Naive thymus-derived CD8-positive, alpha-beta T cell (primary cell): ENCODE measurements at places on chromosomes 6 and 20. TPM values are rescaled to one million over a fixed set of nuclear protein-coding genes. Genes with fewer than 3 reads are reported as not detected.

DNA sequence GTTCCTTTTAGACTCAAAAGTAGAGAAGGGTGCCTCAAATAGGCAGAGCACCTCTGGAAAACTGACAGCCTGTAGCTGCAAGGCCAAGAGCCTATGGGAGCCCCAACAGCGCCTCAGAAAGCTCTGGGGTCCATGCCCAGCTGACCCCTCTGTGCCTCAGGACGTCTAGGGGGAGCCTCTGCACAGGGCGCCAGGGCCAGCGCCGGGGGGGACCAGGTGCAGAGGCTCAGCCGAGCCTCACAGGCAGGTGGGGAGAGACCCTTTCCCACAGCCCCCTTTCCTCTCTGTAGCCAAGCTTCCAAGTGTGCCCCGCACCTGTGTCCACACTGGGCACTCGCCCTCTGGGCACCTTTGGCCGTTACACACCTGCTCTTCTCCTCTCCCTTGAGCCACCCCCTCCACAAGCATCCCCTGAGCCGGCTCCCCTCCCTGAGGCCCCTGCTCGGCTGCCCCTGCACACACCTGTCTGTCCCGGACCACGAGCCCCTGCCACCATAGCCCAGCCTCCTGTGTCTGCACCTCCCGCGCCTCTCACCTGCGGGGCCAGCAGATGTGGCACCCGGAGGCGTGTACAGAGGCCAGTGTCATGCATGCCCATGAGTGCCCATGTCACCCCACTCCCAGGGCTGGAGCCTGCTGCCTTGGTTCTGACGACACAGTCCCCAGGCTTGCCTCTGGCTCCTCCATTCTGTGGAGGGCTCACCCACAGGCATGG lies 53.2 kb downstream of the GINS1 start:
- DNase-seq: no peak

Gene LAMA4
- total RNA-seq: not detected

- DNase-seq: no peak
Measured at GRCh38 chr6:119858901-119859300, 509.3 kb upstream of the MAN1A1 start.

Gene HRH3
- not detected for total RNA-seq

GRCh38 chr20:50874758-50875665 lies 56.2 kb downstream of the ADNP start:
- no peak for DNase-seq

GRCh38 chr6:28182255-28182654 lies 40.6 kb downstream of the ZKSCAN8 start:
- DNase-seq: no peak

DNA sequence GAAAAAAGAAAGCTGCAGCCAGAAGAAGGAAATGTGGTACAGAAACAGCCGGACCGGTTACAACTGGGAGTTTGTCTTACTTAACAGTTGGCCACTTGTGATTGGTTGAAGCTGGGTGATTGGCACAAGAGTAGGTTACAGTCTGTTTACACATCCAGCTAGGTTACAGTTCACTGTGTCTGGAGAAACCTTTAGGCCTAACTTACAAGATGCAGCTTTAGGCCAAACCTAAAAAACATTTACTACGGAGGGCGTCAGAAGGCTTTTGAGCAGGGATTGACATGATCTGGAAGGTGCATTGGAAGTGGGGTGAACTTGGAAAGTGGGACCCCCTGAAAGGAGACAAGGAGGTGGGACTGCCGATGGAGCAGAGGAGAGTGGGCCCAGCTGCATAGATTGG lies 122.3 kb downstream of the BANF2 start:
- DNase-seq: no peak

DNA sequence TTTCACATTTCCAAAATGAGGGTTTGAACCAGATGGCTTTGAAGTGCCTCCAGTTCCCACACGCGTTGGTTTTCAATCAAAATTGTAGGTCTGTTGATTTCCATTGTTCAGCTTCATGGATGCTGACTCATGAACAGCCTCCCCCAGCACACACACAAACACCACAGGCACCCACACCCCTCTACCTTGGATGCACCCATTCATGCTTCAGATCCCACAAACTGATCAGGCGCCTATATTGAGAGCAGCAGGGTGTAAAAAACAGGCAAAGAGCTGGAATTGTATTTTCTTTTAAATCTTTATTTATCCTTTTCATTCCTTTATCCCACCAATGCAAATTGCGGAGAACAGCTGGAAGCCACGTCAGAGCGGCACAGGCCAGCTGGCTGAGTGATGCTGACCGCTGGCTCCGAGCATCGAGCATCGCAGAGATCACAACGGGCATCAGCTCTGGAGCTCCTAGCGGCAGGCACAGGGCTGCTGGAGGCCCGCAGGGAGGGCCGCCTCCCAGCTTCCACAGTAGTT lies 29.3 kb upstream of the TBC1D7 start:
- DNase-seq: no peak

GRCh38 chr6:3398165-3398562 lies 58.7 kb downstream of the SLC22A23 start:
- no peak for DNase-seq

GRCh38 chr6:25670208-25670607 lies 18.2 kb downstream of the SCGN start:
- DNase-seq: no peak

DNA sequence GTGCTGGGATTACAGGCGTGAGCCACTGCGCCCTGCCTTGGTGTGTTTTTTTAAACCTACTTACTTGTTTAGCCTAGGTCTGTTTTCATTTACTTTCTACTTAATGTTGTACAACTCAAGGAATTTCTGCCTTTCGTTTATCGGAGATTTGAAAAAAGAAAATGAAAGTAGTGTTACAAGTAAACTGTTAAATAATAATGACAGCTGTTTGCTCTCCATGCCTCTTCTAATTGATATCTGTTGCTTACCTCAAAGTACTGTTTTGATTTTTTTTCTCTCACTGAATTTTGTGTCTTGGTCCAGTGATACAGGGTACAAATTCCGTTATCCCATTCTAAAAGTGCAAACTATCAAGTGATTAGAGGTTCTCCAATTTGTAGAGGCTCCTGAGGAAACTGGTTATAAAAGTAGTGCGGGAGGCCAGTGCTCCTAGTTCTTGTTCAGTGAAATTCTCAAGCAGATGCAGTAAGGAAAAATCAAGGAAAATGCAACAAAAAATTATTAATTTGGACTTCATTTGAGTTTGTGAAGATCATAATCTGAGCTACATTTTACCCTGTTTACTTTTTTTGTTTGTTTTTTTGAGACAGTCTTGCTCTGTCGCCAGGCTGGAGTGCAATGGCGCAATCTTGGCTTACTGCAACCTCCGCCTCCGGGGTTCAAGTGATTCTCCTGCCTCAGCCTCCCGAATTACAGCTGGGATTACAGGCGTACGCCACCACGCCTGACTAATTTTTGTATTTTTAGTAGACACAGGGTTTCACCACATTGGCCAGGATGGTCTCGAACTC lies 2.2 kb downstream of the UBR2 start:
- no peak for DNase-seq

DNA sequence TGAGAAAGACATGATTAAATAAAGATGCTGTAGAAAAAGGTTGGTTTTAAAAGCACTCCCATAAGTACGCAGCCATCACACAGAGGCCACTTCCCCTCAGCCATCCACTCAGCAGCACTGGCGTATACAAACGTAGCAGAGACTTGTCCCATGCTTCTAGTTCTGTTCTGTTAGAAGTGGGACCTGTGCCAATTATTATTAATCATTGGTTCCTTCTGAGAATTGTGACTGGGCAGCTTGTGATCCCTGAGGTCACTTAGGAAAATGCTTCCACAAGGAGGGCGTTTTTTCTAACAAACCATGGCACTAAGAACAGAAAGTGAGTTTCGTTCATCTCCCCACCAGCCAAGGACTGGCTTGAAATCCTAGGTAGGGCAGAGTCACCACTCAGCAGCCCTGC lies 53.9 kb downstream of the FAM120B start:
- DNase-seq: no peak

GRCh38 chr6:38909015-38909730 lies 139.4 kb upstream of the GLP1R start:
- DNase-seq: no peak

DNA sequence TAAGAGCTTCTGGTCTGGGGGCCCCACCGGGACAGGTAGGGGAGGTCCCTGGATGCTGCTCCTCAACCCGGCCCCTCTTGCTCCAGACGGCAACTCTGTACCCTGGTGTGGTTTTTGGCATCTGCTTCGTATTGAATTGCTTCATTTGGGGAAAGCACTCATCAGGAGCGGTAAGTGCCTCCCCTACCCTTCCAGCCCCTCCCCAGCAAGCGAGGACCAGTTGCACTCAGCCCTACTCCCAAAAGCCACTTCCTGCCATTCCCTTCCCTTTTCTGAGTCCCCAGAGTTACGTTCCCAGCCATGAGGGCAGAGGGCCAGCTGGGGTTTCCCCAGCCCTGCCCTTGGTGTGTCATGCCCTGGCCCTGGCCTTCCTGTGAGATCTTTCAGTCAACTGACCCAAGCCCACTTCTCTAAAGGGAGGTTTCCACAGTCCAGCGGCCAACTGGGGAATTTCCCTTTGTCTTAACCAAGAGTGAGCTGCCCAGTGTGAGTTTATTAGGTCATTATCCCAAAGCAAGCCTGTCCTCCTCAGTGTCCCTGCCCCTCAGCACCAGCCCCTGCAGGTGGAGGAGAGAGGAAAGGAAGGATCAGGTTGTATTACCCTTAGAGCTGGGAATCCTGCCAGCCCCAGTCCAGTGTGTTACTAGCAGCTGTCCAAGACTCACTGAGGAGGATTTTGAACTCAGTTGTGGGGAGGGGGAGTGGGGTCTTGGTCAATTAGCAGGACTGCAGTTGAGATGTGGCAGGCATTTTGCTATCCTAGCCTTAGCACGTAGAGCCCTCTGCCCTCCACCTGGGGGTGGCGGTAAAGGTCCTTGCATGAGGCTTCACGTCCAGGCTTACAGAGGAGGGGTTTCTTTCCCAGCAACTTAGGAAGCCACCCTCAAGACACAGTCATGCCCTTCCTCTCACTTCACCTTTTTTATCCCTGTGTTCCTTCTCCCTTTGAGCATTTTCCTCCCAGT lies 45.8 kb downstream of the TM9SF4 start:
- peak; percentile 5 for DNase-seq

DNA sequence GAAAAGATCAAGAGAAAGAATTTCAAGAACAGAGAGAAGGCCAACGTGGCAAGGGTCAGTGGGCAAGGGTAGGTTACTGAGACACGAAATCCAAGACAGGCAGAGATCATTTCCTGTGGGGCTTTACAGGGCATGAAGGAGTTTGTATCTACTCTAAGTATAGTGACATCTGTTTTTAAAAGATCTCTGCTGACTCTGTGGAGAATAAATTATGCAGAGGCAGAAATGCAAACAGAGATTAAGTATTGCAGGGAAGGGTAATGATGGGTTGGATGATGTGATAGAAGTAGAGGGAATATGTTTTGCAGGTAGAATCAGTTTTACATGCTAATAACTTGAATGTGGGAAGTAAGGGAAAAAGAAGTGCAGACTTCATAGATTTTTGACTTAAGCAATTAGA lies 243.5 kb downstream of the FRK start:
- DNase-seq: no peak

DNA sequence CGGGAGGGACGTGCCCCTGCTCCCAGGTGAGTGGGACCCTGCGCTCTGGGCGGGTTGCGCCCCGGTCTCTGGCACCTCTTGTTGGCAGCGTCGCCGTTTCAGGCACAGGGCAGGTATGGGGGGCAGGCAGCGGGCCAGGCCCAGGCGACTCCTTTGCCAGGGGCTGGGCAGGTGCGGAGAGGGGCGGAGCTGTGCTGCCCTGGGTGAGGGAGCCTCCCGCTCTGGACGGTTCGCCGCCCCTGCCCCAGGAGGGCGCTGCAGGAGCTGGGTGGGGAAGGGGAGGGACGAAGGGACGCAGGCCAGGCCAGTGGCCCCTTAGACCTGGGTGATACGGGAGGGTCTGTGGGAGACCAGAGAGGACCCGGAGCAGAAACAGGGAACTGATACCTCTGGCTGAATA lies 663.9 kb upstream of the DEFB115 start:
- no peak for DNase-seq

- DNase-seq: no peak
Measured at GRCh38 chr20:24109008-24109407, 120.4 kb upstream of the GGTLC1 start.

- DNase-seq: no peak
Measured at GRCh38 chr6:160742090-160742489, 40.0 kb downstream of the PLG start.

GRCh38 chr20:15380770-15381169 lies 1043.4 kb upstream of the FLRT3 start:
- DNase-seq: no peak

- no peak for DNase-seq
Measured at GRCh38 chr6:158066136-158066781, 84.6 kb downstream of the SYNJ2 start.

Gene TMEM74B
- total RNA-seq: not detected

- DNase-seq: no peak
Measured at GRCh38 chr20:36314734-36315544, 8.8 kb downstream of the DLGAP4 start.

Gene NEURL2
- total RNA-seq: 5.9 TPM

DNA sequence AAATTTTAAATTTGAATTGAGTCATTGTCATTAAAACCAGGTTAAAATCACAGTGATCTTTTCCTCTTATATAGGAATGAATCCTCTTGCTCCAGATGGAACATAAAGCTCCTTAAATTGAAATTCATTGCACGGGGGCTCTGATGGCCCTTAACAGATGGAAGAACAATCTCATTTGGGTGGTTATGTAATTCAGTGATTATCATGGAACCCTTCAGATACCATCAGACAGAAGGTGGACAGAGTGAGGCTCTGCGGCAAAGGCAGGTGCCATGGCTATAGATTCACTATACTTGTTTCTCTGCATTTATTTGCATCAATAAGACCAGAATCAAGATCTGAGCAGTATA lies 17.8 kb upstream of the RNF182 start:
- no peak for DNase-seq

Gene TRIM15
- total RNA-seq: not detected

DNA sequence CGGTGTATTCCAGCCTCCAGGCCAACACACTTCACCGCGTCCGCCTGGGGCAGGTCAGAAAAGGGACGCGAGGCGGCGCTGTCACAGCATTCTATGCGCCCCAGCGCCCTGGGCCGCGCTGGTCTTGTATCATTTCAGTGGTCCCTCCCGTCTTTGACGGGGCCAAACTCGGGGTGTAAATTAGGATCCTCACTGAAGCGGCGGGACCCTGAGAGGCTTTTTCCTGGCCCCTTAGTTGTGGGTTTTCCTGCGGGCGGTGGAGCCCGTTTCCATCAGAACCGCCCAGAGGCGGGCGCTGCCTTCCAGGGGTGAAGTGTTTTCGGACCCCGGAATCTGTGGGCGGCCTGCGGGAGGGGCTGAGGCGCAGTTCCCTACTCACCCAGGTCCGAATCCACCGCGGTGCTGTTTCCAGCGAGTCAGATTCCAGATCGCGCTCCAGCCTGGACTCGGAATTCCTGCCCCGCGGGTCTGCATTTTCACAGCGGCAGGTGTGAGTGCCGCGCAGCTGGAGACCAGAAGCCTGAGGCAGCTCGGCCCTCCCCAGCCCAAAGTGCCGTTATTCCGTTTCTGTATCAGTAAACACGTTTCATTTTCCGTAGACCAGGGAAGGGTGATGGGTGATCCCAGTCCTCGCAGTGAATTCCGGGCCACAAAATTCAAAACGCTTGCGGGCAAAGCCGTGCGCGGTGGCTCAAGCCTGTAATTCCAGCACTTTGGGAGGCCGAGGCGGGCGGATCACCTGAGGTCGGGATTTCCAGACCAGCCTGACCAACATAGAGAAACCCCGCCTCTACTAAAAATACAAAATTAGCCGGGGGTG lies 3.9 kb upstream of the MICB start:
- peak; percentile 77 for DNase-seq

Gene CCDC170
- total RNA-seq: not detected
